Gastroesophageal sphincter (tissue), 4 donors: ENCODE measurements at places on chromosomes 6 and 20.

GRCh38 chr6:39206250-39206721 lies 23.0 kb downstream of the KCNK5 start:
- ATAC-seq: no peak

GRCh38 chr6:63389191-63389844 lies 69.5 kb upstream of the LGSN start:
- no peak for ATAC-seq

DNA sequence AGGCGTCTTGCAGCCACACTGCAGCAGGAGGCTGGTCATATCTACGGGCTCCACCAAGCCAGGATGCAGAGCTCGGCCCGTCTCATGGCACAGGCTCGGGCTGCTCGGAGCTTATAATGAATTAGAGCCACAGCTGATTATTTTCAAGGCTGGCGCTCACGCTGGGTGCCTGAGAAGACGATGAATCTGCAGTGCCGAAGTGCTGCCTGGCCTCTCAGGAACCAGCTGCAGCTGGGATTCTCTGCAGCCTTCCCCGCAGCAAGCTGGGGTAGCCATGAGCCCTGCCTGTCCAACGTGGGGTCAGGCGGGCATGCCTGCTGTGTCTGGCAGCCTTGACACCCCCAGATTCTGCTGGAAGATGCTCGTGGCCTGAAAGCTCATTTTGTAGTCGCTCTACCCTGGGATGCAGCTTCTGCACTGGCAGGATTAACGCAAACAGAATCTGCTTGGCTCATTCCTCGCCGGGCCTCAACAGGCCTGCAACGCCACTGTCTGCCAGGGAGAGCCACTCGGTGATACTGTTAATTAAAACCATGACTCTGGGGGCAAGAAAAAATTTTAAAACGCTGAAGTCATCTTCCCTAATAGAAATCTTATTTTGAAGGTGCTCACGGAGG lies 104.3 kb downstream of the CDH26 start:
- ATAC-seq: no peak

DNA sequence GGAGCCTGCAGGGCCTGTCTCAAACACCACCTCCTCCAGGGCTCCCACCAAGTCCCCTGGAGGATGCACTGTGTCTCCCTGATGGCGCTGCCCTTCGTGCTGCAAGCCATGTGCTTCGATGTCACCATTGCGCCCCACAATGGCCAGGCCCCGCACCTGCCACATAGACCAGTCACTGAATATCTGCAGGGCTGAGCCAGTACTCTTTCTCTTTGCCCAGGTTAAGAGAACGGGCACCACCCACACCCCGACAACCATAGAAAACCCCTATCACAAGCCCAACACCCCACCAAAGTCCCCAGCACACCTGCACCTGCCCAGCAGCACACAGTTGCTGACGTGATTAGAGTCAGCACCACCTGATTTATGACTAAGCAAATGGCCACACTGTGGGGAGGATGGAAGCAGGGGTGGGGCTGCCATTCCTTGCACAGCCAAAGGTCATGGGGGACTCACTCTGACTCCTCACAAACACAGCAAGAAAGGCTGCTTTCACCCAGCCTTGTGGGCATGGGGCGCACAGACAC lies 104.3 kb downstream of the SLC23A2 start:
- ATAC-seq: no peak

DNA sequence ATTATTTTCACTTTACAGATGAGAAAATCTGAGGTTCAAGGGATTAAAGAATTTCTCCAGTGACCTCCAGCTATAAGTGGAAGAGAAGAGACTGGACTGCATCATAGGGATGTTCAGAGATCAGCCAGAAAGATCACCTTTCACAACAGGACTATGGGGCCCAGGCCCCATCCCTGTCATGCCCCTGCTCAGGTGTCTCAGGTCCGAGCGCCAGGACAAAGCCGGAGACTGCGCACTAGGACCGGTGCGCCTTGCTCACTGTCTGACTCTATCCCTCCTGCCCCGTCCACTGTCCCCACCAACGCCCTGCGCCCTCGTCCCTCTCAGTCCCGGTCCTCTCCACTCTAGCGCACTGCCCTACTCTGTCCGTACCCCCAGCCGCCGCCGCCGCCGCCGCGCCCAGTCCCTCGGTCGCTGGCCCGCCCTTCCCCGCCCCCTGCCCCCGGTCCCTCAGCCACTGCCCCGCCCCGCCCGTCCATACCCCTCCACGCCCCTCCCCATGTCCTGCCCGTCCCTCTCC lies 521 bp upstream of the RAD21L1 start:
- peak; percentile 83 for ATAC-seq

DNA sequence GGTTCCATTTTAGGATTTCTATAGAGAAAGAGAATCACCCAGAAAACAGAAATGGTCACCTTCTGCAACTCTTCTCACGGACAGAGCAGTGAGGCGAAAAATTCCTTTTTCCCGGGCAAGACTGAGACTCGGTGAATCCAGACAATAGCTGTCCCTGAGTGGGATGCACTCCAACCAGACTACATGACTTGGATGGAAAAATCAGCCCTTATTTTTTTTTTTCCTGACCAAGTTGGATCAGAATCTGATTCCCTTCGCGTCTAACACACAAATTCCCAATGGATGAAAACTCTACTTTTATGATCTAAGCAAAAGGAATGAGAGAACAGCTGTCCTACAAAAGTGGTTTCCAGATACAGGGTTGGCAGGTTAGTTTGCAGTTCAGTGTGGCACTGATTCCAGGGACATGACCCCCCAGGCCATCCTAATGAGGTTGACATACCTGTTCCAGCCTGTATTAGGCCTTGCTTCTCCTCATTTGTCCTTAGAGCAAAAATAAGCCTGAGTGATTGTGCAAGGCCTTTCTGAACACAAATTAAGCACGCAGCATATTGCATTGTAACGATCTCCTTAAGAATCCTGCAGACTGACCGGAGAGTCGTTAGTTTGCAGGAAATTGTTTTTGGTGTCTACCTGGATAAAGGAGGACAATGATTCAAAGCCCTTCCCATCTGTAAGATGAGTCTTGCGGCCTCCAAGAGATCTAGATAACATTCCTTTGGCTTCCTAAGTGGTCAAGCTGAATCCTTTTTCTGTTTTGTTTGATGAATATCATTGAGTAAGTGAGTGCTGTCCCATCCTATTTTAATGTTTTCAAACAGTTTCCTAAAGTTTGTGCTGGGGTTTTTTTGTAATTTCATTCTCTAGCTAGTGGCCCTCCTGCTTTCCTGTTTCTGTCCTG lies 1.5 kb upstream of the NEDD9 start:
- ATAC-seq: no peak

- peak; percentile 50 for ATAC-seq
Measured at GRCh38 chr6:132490478-132491204, 22.3 kb downstream of the STX7 start.

DNA sequence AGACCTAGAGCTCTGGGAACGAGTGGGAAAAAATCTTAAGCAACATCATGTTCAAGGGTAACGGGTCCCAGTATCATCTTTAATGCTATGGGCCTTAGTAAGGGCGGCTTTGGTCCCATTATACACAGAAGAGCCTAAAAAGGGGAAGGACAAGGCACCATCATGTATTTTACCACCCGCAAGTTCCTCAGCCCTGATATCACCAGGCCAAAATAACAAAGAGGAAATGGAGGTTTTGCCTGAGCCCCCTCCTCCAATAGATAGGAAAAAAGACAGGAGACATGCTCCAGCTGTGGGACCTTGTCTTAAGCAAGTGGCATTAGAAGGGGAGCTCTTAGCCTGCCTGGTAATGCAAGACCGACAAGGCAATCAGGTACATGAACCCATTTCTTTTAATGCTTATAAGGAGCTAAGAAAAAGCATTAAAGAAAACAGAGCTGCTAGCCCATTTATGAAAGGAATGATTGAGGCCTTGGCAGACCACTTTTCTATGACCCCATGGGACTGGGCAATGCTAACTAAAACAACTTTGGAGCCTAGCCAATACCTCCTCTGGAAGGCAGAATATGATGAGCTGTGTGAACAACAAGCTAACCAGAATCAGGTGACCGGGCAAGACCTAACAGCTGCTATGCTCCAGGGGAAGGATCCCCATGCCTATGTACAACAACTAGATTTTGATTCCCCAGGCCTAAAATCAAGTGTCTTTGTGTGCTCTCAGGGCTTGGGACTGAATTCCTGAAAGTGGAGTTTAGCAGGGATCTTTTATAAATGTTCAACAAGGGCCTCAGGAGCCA lies 23.2 kb downstream of the HLA-DPA1 start:
- ATAC-seq: no peak

GRCh38 chr6:106490974-106491373 lies 130.5 kb downstream of the CRYBG1 start:
- ATAC-seq: no peak

- ATAC-seq: no peak
Measured at GRCh38 chr20:2752567-2753460, 47.6 kb downstream of the CPXM1 start.

- no peak for ATAC-seq
Measured at GRCh38 chr6:2916158-2916925, 13.2 kb upstream of the SERPINB9 start.

DNA sequence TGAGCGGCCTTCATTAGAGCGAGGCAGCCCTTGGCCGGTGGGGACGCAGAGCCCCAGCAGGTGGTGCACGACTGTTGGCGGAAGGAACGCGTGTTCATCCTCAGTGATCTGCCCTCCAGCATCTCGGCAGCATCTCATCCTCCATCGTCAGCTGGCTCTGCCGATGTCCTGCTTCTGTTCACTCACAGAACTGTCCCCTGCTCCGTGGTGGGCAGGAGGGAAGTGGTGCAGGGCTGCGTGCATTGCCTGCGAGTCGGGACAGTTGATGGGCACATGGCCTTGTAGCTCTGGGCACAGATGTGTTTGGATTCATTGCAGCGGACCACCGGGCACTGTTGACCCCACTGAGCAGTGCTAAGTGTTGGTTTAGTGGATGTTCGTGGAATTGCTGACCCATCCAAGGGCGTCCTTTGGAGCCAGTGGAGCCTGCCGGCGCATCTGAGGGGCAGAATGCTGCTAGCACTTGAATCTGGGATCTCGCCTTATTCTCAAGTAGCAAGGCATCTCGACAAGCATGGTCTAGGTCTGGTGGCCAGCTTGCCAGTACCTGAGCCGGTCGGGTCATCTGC lies 6.7 kb upstream of the SLC17A9 start:
- ATAC-seq: no peak

DNA sequence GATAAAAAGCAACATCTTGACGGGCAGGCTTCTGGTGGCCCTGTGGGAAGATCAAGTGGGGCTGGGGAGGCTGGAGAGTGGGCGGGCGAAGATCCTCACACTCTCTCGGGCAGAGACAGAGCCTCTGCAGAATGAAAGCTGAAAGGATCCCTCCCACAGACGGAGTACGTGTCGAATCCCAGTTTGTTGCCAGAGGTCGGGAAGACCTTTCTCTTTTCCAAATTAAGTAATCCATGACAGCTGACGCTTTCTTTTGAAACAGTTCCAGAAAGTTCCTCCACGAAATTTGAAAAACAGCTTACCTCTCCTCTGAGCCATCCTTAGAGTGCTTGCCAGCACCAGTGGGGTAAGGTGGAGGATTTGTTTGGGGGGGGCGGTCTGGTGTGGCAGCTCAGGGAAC lies 155.6 kb upstream of the SMLR1 start:
- ATAC-seq: peak; percentile 74

DNA sequence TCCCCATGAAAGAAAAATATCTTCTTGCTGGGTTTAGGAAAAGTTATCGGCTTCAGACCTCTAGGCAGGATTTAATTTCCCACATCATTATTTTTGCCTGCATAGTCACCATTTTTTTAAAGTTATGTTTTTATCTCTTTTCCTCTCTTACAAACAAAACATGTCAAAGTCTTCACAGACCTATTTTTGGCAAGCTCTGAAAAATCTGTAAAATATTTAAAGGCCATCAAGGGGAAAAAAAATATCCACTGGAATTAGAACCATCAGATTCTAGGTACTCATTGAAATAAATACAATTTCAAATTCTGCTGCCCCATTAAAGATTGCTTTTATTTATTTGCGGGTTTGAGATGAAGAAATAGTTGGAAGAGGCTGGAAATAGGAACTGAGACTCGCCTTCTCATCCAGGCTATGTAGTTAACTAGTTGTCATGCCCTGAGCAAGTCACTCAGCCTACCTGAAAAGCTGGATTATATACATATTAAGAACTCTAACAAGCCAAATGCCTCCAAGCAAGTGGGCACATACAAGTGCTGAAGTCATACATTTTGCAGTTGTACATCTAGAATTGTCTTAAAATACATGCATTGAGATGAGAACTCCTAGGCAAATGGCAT lies 101.7 kb upstream of the SASH1 start:
- no peak for ATAC-seq

GRCh38 chr6:37705239-37706051 lies 7.8 kb upstream of the MDGA1 start:
- ATAC-seq: peak; percentile 92
